ENCODE measurements at places on chromosomes 4 and X.

DNA sequence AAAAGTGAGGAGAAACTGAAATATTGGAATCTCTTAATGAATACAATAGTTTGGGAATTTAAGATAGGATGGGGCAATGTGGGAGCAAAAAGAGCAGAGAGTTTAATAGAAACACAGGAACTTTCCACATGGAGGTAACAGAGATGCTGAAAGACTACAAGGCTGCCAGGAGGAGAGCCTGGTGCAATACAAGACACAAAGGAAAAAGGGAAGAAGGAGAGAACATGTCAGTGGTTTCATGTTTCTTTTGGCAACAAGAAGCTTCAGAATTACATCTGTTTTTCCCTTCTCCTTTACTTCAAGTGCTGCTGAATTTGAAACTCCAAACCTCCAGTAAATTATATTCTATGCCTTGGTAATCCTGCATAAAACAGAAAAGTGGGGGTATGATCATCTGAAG lies 474.3 kb downstream of the FAT4 start:
- no peak for DNase-seq

DNA sequence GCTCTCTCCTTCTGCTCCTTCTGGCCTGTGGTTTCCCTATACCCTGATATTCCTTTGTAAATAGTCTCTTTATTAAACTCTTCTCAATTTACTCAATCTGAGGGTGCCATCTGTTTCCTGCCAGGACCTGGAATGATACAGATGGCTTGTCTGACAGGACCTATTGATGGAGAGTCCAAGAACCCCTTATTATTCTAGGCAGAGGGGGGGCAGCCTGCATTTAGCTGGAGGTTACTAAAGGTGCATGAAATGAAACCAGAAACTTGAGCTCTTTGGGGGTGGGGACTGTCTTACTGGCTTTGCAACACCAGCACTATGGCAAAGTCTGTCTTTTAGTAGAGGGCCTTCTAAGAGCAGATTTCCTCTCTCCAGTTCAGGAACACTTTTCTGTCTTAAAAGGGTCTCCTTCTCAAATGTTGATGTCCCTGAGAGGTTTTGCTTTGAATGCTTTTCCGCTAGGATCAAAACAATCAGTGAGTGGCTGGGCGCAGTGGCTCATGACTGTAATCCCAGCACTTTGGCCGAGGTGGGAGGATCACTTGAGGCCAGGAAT lies 162.5 kb upstream of the MED14 start:
- DNase-seq = no peak

DNA sequence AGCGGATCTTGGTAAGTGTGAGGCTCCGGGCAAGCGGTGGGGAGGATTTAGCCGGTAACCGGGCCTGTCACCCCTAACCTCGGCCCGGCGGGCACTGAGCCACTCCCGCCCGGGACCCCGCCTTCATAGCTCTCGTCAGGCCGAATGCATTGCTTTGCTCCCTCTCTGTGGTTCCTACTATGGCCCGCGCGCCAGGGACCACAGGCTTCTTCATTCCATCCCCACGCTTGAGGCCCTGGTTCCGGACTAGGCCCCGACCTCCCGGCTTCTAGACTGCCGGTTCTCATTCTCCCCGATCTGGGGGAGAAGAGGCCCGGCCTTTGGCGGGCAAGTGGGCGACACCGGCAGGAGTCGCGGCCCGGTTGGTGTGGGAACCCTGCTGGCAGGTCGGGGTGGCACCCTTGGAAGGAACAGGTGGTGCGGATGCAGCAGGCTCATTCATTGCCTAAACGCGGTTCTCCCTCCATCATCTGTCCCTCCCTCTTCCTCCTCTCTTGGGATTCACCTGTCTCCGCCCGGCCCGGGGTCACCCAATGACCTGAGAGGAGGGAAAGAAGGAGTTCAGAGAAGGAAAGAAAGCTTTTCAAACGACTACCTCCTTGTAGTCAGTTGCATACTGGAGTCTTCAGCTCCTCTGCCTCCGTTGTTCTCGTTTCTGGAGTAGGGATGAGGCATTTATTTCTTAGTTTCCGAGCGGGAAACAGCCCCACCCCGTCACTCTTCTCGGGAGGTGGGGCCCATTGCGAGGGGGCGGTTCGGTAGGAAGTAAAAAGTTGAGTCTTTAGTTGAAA lies at the start of gene NDUFC1:
TSS of gene NDUFC1 (minus strand) at position 657 of the 791 bp plus-strand sequence. CDS start 6,679 bp downstream, outside the sequence.
- peak; percentile 84 for DNase-seq

DNA sequence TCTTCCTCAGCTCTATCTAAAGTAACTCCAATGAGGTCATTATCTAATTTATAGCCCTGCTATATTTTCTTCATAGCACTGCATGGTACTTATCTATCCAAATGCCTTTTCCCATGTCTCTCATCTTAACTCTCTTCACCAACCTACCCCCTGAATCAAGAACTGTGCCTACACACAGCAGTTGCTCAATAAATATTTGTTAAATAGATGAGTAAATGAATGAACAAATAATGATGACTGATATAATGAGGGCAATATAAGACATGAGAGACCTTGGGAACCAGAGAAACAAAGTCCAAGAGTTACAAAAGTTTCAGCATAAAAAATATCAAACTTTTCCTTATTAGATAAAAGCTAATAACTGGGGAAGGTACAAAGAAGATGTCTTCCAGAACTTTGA lies 19.6 kb downstream of the CAMK2D start:
- DNase-seq = no peak

GRCh38 chr4:115945026-115945425 lies 831.6 kb upstream of the NDST4 start:
- DNase-seq = no peak

GRCh38 chr4:48190839-48191238 lies 56.8 kb upstream of the TXK start:
- no peak for DNase-seq

Measured in OCI-M1 (cell line).